ENCODE measurements at places on chromosomes 4 and X.

DNA sequence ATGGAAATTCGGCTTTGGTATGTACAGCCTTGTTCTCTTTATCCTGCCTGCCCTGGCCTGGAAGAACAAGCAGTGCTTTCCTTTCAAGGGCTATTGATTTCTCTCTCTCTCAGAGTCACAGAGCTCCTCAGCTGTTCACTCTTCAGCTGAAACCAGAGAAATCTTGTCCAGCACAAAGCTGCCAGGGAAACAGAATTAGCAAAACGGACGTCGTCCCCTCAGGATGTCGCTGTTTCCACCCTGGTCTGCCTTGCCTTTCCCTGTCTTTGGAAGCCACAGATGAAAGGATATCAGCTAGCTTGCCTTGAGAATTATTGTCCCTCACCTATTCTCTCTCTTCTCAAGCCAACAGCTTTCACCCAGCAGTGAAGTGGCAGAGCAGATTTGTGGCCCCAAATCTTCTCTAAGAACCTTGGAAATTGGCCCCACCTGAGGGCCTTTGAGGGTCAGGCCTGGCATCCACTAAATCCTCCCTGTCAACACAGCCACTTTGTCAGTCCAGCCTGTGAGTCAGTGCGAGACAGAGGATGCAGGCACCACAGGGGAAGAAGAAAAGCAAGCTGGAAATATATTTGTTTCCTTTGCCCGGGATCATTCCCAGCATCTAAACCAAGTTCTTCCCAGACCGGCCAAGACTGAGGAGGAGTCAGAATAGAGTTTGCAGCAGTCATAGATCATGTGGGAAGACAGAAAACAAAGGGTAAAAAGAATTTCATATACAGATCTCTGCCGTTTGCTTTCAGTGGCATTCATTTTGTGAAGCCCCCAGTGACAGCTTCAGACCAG lies 63.8 kb upstream of the MTM1 start:
- no peak for DNase-seq
- no peaks in the 10 kb centered on the region for H3K36me3 ChIP-seq
- peaks cover 29% of the 10 kb centered on the region for H3K4me1 ChIP-seq
- H3K4me3 ChIP-seq = no peak overlapping the region
- H3K27me3 ChIP-seq = no peaks in the 10 kb centered on the region

- H3K36me3 ChIP-seq = no peaks in the 10 kb centered on the region
- H3K4me1 ChIP-seq = no peaks in the 10 kb centered on the region
- no peak overlapping the region for H3K27ac ChIP-seq
- H3K27me3 ChIP-seq = no peaks in the 10 kb centered on the region
Observed at GRCh38 chrX:54483946-54484345, 12.1 kb downstream of the FGD1 start.

DNA sequence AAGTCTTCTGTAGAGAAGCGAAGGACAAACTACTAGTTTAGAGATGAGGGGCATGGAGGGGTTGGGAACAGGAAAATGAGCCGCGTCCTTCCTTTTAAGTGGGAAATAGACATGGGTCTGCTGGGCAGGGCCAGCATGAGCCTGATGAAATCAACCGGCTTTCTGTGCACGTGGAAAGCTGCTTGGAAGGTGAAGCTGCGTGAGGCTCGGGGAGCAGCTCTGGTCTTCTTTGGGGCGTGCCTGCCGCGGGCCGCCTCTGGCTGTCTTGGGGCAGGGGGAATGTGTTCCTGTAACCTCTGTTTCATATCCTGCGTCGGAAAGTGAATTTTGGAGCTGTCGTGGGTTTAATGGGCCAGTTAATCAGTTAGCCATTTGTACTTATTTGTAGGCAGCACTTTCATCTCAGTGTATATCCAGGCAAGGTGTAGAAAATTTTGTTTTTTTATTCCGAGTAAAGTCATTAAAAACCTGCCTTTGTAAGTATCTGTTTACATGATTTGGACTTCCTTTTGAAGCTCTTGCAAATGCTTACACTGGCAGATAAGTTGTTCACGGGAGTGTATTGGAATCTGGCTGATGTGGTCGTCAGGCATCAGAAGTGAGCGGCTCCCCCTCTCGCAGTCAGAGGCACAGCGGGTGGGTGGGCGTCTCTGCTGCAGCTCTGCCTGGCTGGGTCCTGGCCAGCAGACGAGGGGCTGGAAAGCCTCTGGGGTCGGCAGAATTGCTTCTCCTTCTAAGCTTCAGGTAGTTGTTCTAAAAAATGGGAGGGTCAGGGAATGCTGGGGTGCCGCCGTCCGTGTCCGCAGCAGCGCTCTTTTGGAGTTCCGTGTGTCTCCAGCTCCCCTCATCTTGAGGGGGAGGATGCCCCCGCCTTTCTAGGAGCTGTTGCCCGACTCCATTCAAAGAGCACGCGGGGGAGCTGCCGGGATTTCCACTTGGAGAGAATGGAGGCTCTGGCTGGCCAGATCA lies 70.5 kb upstream of the HGFAC start:
- H3K4me3 ChIP-seq = peak overlapping the region; percentile 27
- H3K4me1 ChIP-seq = peaks cover 48% of the 10 kb centered on the region
- H3K36me3 ChIP-seq = no peaks in the 10 kb centered on the region
- H3K27me3 ChIP-seq = no peaks in the 10 kb centered on the region

GRCh38 chrX:8847360-8847759 lies 46.2 kb upstream of the FAM9A start:
- no peak overlapping the region for H3K4me3 ChIP-seq
- no peaks in the 10 kb centered on the region for H3K4me1 ChIP-seq
- no peak overlapping the region for H3K27ac ChIP-seq
- no peak for DNase-seq

- no peak overlapping the region for H3K27ac ChIP-seq
- no peaks in the 10 kb centered on the region for H3K36me3 ChIP-seq
- H3K27me3 ChIP-seq = no peaks in the 10 kb centered on the region
Observed at GRCh38 chr4:143294710-143295275, 41.9 kb upstream of the GAB1 start.

- H3K27me3 ChIP-seq = peaks cover 28% of the 10 kb centered on the region
- no peak overlapping the region for H3K27ac ChIP-seq
- no peaks in the 10 kb centered on the region for H3K4me1 ChIP-seq
- H3K36me3 ChIP-seq = no peaks in the 10 kb centered on the region
- DNase-seq = no peak
- H3K4me3 ChIP-seq = no peak overlapping the region
Observed at GRCh38 chr4:6367371-6367851, 97.8 kb downstream of the WFS1 start.

- DNase-seq = no peak
- H3K4me3 ChIP-seq = no peak overlapping the region
- no peaks in the 10 kb centered on the region for H3K27me3 ChIP-seq
- H3K4me1 ChIP-seq = no peaks in the 10 kb centered on the region
Observed at GRCh38 chr4:53790286-53790685, 199.0 kb upstream of the LNX1 start.

DNA sequence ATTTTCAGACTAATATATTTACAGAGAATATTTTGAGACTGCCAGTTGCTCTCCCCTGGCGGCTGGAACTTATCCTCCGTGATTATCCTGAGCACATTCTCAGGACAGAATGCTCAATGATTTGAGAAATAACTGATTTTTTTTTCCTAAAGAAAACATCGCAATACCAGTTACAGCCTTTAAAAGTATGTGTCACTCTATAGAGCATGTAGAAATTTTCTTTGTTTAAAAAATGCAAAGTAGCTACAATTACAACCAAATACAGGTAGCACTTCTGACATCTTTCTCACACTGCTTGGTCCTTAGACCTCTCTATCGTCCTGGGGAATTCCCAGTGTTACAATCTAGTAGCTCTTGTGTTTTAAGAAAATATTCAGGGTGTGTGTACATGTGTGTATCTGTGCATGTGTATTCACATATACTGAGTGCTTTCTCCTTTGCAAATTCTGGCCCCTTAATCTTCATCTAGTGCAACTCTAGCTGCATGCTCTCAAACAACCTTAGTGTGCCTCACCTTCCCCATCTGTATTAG lies 13.8 kb downstream of the APBB2 start:
- H3K27ac ChIP-seq = no peak overlapping the region
- H3K4me1 ChIP-seq = peaks cover 41% of the 10 kb centered on the region
- H3K4me3 ChIP-seq = no peak overlapping the region
